Spinal cord (tissue), 10 donors: ENCODE measurements at places on chromosomes 7 and 10. TPM values are rescaled to one million over a fixed set of nuclear protein-coding genes. Genes with fewer than 3 reads are reported as not detected.

Gene SFRP5
- polyA plus RNA-seq: 4.3 TPM

Gene SPDYE6
- 16.4 TPM for polyA plus RNA-seq

Gene GIMAP8
- 4.2 TPM for polyA plus RNA-seq

Gene LIPM
- polyA plus RNA-seq: 0.21 TPM

Gene C7orf33
- not detected for polyA plus RNA-seq
